Hindlimb muscle (tissue), 1 donor: ENCODE measurements at places on chromosomes 1 and 21. TPM values are rescaled to one million over a fixed set of nuclear protein-coding genes. Genes with fewer than 3 reads are reported as not detected.

GRCh38 chr1:194273660-194274059 lies 1087.2 kb upstream of the B3GALT2 start:
- no peak for DNase-seq

DNA sequence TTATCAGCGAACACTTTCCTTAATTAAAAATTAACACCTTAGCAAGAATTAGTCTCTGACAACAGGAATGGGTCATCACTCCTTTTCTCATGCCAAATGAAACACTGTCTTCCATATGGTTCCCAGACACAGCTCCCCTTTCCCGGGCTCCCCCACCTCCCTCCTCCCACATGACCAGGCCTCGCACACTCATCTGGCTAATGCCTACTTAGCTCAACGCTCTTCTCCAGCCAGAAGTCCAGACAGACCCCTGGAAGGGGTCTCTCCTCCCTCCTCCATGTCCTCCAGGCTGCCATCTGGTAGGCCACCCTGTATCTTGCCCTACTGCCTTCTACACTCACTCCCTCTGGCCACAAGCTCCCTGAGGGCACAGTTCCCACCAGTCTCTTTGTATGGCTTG lies 39.9 kb downstream of the KCNC4 start:
- no peak for DNase-seq

- DNase-seq: no peak
Measured at GRCh38 chr1:226678251-226678650, 60.8 kb downstream of the ITPKB start.

DNA sequence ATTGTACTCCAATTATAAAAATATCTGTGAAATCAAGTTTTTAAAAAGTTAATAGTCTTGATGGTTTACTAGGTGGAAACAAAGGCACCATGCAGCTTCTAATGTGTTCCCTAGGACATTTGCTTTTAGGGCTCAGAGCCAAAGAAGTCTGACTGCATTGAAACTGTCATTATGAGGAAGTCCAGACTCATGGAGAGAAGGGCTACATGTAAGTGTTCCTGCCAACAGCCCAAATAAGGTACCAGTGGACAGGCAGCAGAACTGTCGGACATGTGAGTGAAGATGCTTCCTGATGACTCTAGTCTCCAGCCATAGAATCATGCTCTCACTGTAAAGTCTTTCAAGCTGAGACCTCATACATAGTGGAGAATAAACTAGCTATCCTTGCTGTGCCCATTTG lies 287.6 kb downstream of the AKT3 start:
- DNase-seq: no peak

DNA sequence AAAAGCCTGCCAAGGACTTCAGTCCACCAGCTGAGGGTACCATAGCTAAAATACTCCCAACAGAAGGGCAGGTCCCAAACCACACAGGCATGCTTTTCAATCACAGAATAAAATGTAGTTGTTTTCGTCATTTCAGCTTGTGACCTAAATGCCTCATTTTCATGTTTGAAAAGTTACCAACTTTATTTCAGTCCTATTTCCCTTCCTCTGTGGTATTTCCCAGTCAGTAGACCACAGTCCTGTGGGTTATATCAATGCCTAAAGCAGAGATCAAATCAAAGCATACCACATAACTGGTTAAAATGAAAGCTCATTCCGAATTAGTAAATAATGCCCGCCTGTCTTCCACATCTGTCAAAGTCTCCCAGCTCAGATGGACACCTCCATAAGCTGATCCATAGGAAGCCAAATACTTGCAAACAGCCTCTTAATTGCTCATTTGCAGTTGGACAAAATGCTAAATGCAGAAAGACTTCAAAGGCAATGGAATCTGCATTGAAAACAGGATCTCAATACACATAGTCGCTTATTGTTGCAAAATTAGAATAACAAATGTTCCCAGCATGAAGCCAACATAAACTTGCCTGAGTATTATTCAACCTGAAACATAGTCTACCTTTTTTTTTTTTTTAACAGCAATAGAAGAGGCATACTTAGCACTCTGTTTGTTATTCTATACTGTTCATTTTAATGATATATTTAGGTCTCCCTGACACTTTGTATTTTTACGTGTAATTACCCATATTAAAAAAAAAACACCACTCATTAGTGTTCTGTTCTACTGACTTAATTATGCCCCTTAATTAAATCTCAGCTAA lies 53.9 kb downstream of the NR5A2 start:
- no peak for DNase-seq

GRCh38 chr1:228274452-228275178 lies 66.8 kb downstream of the OBSCN start:
- DNase-seq: no peak

DNA sequence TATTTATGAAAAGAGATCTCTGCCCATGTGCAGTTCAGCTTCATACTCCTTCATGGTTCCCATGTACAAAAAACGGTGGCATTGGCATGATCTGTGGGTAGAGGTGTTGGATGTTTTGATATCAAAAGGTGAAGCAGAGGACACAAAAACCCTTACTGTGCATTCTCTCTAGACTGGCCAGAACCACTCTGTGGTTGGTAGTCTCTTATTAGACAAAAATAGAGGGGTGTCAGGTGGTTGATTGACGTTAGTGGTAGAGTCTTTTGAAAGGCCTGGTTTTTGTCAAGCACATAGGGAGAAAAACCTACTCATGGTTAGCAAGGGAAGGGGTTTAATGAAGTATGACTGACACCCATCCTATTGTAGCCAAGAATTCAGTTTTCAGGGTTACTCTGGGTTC lies 400.0 kb upstream of the TMPRSS15 start:
- DNase-seq: no peak

DNA sequence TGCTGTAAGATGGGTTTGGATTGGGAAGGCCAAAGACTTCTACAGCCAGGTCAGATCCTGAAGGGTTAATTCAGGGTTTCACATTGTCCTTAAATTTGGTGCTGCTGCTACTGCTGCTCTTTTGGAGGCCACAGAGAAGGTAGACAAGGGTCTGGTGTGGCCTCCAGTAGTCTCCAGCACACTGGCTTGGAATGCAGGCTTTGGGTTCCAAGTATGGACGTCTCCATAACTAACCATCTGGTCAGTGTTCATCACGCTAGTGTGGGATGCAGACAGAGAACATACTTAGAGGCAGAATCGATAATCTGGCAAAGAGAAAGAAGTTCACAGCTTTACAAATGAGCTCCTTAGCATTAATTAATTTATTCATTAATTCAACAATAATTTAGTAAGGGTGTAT lies 154.1 kb downstream of the ZBTB18 start:
- DNase-seq: no peak

DNA sequence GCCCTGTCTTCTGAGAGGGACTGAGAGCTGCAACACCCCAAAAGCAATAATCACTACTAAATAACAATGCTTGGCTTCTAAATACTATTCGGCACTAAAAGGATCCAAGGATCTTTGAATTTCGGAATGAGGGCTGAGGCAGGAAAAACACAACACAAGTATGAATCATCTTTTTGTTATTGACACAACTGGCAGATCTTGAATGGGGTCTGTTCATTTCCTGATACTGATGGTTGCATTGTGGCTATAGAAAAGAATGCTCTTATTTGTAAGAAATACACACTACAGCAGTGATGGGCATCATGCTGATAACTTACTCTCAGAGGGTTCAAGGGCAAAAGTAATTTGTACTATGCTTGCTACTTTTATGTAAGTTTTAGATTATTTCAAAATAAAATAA lies 149.2 kb upstream of the PLD5 start:
- no peak for DNase-seq

- DNase-seq: no peak
Measured at GRCh38 chr1:113255038-113255719, 135.1 kb upstream of the MAGI3 start.

GRCh38 chr1:82632155-82632554 lies 831.4 kb downstream of the ADGRL2 start:
- no peak for DNase-seq

- DNase-seq: no peak
Measured at GRCh38 chr1:221029981-221030649, 150.9 kb downstream of the HLX start.

- no peak for DNase-seq
Measured at GRCh38 chr1:173946380-173946921, 29.3 kb upstream of the SERPINC1 start.

DNA sequence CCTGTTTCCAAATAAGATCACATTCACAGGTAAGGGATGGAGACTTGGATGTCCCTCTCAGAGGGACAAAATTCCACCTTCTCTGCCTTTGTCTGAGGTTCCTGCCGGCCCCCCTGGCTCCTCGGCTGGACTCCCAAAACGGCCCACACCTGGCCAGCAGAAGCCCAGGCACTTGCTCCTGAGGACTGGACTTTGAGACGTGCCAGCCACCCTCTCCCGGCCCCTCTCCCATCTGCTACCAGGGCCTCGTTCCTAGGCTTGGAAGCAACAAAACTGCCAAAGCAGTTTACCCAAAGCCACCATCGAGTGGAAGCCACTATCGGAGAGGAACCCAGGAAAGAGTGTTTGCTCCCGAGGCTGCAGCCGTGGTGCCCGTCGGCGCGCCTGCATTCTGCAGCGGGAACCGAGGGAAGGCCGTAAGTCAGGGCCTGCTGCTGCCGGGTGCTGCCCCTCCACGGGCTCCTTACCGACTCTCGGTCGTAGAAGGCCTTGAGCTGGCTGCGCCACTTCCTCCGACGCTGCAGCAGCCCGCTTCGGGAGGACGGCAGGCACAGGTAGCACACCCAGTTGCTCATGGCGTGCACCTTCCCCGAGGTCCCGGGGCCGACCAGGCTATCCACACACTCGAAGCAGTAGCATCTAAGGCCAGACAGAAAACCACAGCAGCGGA lies 3.5 kb downstream of the DNMT3L start:
- no peak for DNase-seq

DNA sequence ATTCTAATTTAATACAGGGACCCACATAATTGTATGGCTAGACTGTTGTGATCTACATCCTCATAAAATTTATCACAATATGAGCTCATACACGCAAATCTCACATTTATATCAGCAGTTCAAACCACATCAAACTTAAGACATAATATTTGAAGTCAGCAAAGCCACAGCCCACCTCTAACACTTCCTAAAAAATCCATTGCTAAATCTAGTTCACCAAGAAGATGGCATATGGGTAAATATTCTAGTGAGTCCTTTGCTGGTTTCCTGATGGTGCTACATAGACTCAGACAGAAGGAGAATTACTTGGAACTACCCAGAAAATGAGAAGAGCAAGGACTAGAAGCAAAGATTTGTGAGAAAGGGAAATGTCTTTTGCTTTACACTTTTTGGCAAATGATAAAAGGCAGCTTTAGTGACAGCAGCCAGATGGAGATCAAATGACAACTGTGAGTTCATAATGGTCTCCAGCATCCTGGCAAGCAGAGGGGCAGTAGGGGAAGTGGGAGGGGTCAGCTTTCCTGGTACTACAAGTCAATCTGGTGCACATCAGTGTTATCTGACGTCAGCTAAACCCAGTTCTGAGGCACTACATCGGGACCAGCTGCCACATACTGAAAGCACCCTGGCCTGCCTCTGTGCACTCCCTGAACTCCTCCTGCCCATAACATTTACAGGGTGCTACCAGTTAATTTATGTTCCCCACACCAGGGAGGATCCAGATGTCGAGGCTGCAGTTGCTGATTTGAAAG lies 10.6 kb upstream of the GADD45A start:
- DNase-seq: peak; percentile 68

GRCh38 chr21:44290327-44291077 lies 4.8 kb downstream of the AIRE start:
- DNase-seq: no peak

DNA sequence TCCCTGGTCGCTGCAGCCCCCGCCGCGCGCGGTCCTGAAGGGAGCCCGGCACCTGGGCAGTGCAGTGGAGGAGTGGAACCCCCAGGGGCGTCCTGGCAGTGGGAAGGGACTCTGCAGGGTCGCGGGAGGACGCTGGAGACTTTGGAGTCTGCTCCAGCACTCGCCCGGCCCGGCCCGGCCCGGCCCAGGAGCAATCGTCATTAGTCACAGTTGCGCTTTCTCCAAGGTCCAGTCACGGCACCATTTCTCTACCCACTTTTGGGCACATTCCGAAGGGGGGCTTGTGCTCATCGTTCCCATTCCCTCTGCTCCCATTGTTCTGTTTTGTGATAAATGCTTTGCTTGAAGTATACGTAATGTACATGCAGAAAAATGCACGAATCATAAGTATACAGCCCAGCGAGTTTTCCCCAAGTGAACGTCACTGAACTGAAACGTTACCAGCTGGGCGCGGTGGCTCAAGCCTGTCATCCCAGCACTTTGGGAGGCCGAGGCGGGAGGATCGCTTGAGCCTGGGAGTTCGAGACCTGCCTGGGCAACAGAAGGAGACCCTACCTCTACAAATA lies 999 bp downstream of the THAP3 start:
- DNase-seq: peak; percentile 30

DNA sequence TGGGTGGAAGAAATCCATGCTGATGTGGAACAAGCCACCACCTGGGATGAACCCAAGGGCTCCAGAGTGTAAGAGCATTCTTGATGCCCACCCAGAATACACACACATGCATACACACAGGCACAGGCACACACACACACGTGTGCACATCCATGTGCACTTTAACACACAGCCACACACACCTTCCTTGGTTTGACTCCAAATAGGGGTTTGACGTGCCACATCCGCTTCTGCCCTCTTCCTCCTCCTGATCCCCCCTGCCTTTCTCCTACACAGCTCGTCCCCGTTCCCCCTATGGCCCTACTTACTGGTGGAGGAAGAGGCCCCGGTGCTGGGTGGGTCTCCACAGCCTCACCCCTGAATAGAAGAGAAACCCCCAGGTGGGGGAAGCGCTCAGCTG lies 16.0 kb downstream of the SPATA21 start:
- no peak for DNase-seq

- DNase-seq: peak; percentile 51
Measured at GRCh38 chr1:36400825-36401601, 3.3 kb upstream of the LSM10 start.

DNA sequence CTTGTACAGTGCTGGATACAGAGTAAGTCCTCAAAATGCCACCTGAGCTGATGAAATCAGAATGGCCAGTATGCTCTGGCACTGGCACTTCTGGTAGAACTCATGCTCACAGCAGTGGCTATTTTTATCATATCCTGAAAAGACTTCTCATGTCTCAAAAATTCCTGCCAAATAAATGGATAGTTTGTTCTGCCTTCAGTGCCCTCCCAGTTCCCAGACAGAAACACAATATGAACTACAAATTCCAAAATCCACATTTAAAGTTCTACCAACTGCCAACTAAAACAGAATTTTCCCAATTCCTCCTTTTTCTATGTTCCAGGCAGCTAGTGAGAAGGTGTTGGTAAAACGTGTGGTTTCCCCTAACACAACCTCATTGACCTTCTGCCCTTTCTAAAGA lies 51.4 kb upstream of the RGS1 start:
- DNase-seq: no peak

The S100A8 gene
- polyA plus RNA-seq: 12.5 TPM

The LEPR gene
- polyA plus RNA-seq: 5.9 TPM

The YRDC gene
- 7.0 TPM for polyA plus RNA-seq

The TAS1R3 gene
- 3.9 TPM for polyA plus RNA-seq

The SMCP gene
- polyA plus RNA-seq: not detected

The C4BPB gene
- polyA plus RNA-seq: 0.10 TPM

The NTRK1 gene
- polyA plus RNA-seq: 1.1 TPM

The CD48 gene
- polyA plus RNA-seq: 2.1 TPM

The WDR77 gene
- polyA plus RNA-seq: 35.6 TPM

The COL16A1 gene
- polyA plus RNA-seq: 121 TPM

The KPRP gene
- polyA plus RNA-seq: not detected

The WNT4 gene
- 10.3 TPM for polyA plus RNA-seq
